ENCODE measurements at places on chromosomes 2 and 18.

GRCh38 chr2:16613539-16614011, 52.1 kb downstream of the CYRIA start:
- DNase-seq, result no peak

GRCh38 chr2:160010361-160011145, 51.9 kb downstream of the PLA2R1 start:
- DNase-seq, result no peak

GRCh38 chr2:77095096-77095495, 427.1 kb downstream of the LRRTM4 start:
- no peak for DNase-seq

DNA sequence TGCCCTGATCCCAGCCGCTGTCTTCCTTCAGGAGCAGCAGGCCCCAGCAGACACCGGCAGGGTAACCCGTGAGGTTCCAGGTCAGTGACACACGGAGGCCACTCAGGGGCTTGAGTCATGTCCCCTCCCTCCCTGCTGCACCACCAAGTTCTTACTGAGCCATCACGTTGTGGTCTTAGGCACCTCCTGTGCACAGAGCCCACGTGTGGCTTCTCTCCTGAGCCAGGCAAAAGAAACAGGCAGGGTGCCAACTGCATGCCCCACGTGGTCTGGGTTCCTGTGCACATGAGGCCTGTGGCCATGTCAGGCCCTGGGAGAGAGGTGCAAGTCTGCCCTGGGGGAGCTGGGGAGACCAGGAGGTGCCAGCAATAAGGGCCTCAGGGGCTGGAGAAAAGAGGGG, 264.8 kb downstream of the KLHL29 start:
- no peak for DNase-seq

DNA sequence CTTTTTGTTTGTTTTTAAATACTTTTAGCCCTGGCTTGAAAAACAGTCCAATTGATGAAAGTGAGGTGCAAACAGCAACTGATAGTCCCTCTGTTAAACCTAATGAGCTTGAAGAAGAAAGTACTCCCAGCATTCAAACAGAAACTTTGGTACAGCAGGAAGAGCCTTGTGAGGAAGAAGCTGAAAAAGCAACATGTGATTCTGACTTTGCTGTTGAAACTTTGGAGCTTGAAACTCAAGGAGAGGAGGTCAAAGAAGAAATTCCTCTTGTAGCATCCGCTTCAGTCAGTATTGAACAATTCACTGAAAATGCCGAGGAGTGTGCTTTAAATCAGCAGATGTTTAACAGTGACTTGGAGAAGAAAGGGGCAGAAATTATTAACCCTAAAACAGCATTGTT, 30.6 kb upstream of the DYSF start:
- no peak for DNase-seq

- no peak for DNase-seq
These were observed 28.6 kb upstream of the ATIC start for GRCh38 chr2:215283221-215283620.

DNA sequence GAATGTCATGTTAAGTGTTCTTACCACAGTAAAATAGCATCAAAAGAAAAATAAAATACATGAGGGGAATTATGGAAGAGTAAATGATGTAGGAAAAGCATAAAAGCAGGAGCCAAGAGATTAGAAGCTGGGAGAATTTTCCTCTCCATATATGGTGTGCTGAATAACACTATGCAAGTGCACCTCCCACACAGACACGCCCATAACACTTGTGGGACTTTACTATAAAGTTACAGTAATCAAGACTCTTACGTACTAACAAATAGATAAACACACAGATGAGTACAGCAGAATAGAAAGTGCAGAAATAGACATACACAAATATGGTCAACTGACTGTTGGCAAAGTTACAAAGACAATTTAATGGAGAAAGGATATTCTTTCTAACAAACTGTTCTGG, 16.0 kb upstream of the SPHKAP start:
- DNase-seq, result no peak

- no peak for DNase-seq
These were observed 402.4 kb downstream of the SATB2 start for GRCh38 chr2:199055336-199055735.

DNA sequence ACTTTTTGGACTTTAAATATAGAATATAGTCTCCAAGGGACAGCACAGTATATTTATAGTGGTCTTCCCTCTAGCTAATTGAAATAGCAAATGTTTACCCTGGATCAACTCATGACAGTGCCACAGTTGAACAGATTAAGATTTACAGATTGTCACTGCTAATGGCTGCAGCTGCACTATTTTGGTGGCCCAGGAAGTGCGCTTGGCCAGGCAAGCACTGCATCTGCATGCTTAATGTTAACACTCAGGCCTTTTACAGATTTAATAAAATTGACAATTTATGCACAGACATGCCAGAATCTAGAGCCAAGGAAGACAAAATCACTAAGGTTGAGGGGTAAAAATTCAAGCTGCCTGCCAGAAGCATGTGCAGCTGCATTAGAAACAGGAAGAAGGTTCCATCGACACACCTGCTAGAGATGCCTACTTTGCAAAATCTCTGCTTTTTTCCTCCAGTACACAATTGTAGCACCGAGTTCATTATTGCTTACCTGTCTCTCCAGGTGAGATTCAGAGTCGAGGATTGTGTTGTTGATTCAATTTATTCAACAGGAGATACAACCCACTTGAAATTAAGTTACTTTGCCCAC, 1042.3 kb upstream of the NRXN1 start:
- no peak for DNase-seq

DNA sequence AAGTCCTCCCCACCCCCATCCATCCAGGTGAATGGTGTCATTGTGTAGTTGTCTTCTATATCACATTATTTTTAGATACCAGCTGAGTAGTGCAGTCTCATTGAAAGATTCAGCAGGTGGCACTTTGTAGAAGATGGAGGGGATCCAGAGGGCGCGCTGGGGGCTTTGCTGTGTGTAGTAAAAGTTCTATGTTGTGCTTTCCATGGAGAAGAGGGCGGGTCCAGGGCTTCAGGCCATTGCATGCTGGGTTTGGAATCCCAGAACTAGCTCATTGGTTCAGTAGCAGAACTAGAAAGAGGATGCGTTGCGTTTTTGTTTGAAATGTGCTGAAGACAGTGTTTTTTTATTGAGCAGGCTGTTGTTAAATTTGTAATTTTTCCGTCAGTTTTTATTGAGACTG, 120.0 kb downstream of the MAP4K4 start:
- no peak for DNase-seq

- no peak for DNase-seq
These were observed 1252.7 kb upstream of the FAM98A start for GRCh38 chr2:34851804-34852203.

- peak; percentile 86 for DNase-seq
These were observed at the start of gene TMBIM1 for GRCh38 chr2:218292048-218293014. TSS of gene TMBIM1 (minus strand) at chr2:218292503. CDS start at chr2:218282141, 10,362 bp downstream.

- no peak for DNase-seq
These were observed 38.7 kb downstream of the CCDC138 start for GRCh38 chr2:108825254-108825653.

- no peak for DNase-seq
These were observed 356.1 kb upstream of the ZEB2 start for GRCh38 chr2:144876013-144876412.

- DNase-seq, result no peak
These were observed 294.9 kb downstream of the SOX11 start for GRCh38 chr2:5986801-5987787.

DNA sequence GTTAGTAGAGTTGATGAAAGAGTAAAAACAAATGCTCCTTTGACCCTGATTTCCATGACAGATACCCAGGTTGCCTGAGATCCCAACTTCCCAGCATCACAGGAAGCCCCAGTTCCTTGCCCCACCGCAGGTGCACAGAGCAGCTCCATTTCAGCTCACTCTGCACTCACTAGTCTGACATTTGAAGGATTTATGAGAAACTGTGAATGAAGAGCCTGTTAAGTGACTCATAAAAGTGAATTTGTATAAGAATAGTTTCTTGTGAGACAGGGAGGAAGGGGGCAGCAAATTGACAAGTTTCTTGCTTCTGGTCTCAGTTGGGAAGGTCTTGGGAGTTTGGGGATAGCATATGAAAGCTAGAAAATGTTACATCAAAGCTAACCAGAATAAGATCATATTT, 248.7 kb upstream of the ATP5MC3 start:
- no peak for DNase-seq

GRCh38 chr18:48124857-48125626, 194.6 kb upstream of the SMAD2 start:
- DNase-seq, result no peak

DNA sequence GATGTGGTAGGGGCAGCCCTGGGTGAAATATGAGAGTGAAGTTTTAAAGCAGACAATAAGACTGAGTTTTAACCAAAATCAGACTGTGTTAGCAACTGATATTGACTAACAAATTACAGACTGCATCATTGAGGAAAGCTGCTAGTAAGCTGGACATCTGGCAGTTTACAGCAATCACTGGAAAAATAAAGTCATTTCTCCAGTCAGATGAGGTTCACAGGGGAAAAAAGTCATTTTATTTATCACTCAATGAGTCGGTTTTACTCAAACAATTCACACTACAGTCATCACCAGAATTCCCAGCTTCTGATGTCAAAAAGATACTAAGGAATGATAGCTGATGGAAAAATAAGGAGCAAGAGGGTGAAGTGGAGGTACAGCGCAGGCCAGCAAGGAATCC, 10.5 kb upstream of the TMEM177 start:
- DNase-seq, result no peak

- DNase-seq, result no peak
These were observed 43.1 kb upstream of the GALNT3 start for GRCh38 chr2:165837122-165837521.

- no peak for DNase-seq
These were observed 44.0 kb downstream of the SLC9A2 start for GRCh38 chr2:102663381-102663780.

DNA sequence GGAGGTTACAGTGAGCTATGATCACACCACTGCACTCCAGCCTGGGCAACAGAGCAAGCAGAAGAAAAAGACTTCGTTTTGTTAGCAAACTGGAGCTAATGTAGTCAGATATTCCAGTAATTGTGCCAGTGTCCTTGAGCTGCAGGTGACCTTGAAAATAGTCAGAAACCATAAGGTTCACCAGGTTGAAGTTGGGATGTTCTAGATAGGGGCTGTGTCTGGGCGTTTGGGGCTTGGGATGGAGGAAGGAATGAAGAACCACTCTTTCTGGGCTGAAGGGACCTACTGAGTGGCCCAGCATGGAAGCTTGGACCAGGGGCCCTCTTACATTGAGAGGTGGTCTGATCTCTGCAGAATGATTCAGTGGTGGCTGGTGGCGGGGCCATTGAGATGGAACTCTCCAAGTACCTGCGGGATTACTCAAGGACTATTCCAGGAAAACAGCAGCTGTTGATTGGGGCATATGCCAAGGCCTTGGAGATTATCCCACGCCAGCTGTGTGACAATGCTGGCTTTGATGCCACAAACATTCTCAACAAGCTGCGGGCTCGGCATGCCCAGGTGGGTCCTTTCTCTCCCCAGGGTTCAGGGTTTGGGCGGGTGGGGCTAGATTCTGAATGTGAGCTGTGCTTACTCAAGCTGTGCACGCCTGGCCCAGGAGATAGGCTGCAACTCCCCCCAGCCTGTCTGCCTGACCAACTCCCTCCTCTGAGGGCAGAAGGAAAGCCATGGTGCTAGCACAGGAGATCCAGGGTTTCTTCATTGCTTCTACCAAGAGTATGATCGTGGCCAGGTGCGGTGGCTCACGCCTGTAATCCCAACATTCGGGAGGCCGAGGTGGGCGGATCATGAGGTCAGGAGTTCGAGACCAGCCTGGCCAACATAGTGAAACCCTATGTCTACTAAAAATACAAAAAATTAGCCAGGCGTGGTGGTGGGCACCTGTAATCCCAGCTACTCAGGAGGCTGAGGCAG, 17.1 kb downstream of the CCT7 start:
- no peak for DNase-seq

GRCh38 chr2:96413323-96413722, 77.8 kb downstream of the NCAPH start:
- no peak for DNase-seq

- no peak for DNase-seq
These were observed 284.6 kb downstream of the PHLPP1 start for GRCh38 chr18:62999921-63000320.

- no peak for DNase-seq
These were observed 191.2 kb upstream of the LRRTM4 start for GRCh38 chr2:77713412-77713811.

DNA sequence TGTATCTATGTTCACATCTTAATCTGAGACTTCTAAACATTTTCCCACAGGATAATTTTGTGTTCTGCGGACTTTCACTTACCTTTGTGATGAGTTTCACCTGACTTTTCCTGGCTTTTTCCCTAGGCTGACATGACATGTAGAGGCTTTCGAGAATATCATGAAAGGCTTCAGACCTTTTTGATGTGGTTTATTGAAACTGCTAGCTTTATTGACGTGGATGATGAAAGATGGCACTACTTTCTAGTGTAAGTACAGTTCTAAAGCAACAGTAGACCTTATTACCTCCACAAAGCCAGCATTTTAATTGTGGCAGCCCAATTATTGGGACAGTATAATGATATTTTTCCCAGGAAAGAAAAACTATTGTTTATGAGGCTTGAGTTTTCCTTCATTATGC, 34.1 kb upstream of the METAP1D start:
- no peak for DNase-seq

DNA sequence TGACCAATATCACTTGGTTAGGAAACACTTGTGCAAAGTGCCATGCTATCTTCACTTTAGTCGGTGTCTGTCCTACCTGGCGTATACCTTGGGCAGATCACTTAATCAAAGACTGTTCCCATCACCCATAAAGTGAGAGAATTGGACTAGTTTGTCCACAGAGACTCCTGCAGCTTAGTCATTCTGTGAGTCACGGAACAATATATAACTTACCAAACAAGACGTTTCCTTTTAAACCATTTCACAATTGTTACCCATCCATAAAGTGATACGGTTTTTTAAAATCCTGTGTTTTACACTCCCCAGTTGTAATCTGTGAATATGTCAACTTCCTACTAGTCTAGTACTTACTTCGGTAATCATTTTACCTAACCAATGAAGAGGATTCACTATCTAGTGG, 499.3 kb upstream of the SMIM21 start:
- DNase-seq, result no peak

DNA sequence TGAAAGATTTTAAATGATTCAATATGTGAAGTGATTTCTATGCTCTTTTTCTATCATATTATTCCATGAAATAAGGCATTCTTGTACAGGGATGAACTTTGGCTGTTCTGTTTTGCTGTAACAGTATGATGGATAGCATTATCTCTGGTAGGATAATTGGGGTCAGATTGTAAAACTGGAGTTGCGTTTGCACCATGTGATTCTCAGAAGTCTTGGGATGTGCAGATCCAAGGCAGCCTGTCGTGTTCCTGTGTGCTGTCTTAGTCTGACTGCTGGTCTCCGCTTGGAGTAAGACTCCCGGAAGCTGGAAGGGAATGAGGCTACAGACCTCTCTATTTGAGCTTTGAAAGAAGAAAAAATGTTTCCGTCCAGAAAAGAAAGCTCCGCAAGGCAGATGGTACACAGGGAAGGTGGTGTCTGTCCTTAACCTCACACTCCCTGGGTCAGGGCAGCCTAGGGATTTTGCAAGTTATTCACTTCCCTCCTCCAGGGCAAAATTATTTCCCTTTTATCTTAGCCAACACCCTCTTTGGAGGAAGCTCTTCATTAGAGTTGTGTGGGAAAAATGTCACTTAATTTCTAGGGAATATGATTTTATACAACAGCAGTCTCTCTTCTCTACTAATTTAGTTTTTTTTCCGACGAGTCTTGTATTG, 250.6 kb downstream of the PTPRM start:
- DNase-seq, result no peak
